ENCODE measurements at places on chromosomes 2 and 18. TPM values are rescaled to one million over a fixed set of nuclear protein-coding genes. Genes with fewer than 3 reads are reported as not detected.

The C2orf81 gene
- 1.6 TPM for total RNA-seq

The RAMP1 gene
- 13.1 TPM for total RNA-seq

- H3K4me3 ChIP-seq: peak overlapping the region; percentile 22
- H3K27ac ChIP-seq: peak overlapping the region; percentile 98
- no peaks in the 10 kb centered on the region for H3K27me3 ChIP-seq
- no peak for DNase-seq
- peaks cover 16% of the 10 kb centered on the region for H3K36me3 ChIP-seq
- H3K4me1 ChIP-seq: peaks cover 36% of the 10 kb centered on the region
Measured at GRCh38 chr2:70095720-70096670, 8.7 kb downstream of the PCBP1 start.

- no peaks in the 10 kb centered on the region for H3K36me3 ChIP-seq
- H3K27me3 ChIP-seq: peaks cover 46% of the 10 kb centered on the region
- H3K4me1 ChIP-seq: no peaks in the 10 kb centered on the region
- H3K27ac ChIP-seq: no peak overlapping the region
- H3K4me3 ChIP-seq: no peak overlapping the region
Measured at GRCh38 chr2:954687-955000, 4.0 kb downstream of the SNTG2 start.

GRCh38 chr18:62125702-62126101 is 61.2 kb downstream of the PIGN start:
- H3K27ac ChIP-seq: no peak overlapping the region
- H3K27me3 ChIP-seq: no peaks in the 10 kb centered on the region
- H3K36me3 ChIP-seq: peaks cover 2% of the 10 kb centered on the region
- H3K4me3 ChIP-seq: no peak overlapping the region
- no peak for DNase-seq
- H3K4me1 ChIP-seq: peaks cover 7% of the 10 kb centered on the region

DNA sequence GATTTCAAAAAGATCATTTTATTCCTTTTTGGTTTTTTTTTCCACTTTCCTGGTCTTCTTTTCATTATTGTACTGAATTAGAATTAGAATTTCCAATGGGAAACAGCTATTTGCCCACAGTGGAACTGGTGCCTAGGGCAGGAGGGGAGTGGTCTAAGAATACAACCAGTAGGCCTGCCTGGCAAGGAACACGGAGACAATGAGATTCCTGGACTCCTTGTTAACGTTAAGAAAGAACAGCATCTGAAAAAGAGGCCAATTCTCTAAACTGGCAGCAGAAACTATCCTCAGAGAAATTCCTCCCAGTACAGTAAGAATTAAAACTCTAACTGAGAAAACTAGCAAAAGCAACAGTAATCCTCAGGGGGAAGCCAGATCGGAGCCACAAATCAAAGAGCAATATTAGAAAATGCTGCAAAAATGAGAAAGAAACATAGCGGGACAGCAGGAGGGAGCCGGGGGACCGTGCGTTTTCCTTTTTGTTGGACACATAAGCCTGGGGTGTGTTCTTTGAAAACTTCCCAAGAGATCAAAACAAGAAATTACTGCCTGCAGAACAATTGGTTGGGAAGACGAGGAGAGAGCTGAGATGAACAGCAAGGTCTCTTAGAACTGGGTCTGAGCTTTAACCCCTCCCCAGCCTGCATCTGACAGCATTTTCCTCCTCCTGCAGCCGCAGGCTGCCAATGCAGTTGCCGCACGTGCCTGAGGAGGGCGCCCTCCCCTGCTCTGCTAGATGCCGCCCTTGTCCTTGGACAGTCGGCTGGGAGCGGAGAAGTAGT is 776.0 kb downstream of the TSN start:
- no peak for DNase-seq
- H3K36me3 ChIP-seq: no peaks in the 10 kb centered on the region
- H3K4me3 ChIP-seq: no peak overlapping the region
- no peak overlapping the region for H3K27ac ChIP-seq

DNA sequence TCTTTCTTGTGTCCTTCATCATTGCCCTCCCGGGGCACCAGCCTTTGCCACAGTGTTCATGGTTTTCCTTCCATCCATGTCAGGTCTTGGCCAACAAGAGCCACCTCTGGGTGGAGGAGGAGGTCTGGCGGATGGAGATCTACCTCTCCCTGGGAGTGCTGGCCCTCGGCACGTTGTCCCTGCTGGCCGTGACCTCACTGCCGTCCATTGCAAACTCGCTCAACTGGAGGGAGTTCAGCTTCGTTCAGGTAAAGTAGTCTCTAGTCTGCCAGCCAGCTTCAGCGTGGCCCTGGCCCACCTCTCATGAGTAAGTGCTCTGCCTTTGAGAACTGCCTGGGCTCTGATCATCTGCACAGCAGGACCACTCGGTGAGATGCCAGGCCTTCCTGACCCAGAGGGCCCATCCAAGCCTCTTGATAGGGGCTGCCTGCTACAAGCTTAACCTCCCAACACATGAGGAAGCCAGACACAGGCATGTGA is 31.0 kb downstream of the STEAP3 start:
- DNase-seq: no peak
- no peak overlapping the region for H3K27ac ChIP-seq
- peaks cover 2% of the 10 kb centered on the region for H3K4me1 ChIP-seq
- no peak overlapping the region for H3K4me3 ChIP-seq

DNA sequence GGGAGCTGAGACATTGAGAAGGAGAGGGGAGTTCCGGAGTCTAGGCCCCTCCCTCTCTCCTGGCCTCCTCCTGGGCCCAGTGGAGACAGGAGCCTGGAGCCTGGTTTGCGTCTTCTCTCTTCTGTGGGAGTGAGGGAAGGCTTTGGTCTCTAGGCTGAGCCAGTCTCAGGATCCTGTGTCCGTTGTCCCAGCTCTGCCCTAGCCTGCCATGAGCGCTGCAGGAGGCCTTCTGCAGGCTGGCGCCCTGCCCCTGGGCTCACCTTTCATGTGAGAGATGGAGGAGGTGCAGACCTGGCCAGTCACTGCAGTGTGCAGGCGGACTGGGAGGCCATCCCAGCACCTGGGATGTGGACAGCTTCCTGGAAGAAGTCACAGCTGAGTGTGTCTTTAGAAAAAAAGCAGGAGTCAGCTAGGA is 8.7 kb downstream of the IMPA2 start:
- H3K4me1 ChIP-seq: no peaks in the 10 kb centered on the region
- DNase-seq: no peak
- H3K27ac ChIP-seq: no peak overlapping the region
- no peaks in the 10 kb centered on the region for H3K27me3 ChIP-seq

DNA sequence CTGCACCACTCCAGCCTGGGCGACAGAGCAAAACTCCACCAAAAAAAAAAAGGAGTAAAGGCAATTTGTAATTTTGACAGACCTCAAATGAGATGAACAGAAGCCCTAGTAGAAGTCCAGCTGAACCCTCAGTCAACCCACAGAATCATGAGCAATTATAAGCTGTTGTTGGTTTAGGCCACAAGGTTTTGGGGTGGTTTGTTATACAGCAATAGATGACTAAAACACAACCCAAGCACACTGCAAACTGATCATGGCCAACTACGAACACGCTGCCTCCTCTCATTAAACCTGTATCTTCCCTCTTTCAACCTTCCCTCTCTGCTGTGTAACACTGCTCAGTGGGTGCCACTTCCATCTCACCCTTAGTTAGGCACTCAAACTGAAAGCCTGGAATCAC is 22.1 kb downstream of the AAK1 start:
- peak overlapping the region; percentile 58 for H3K27ac ChIP-seq
- H3K36me3 ChIP-seq: peaks cover 18% of the 10 kb centered on the region

DNA sequence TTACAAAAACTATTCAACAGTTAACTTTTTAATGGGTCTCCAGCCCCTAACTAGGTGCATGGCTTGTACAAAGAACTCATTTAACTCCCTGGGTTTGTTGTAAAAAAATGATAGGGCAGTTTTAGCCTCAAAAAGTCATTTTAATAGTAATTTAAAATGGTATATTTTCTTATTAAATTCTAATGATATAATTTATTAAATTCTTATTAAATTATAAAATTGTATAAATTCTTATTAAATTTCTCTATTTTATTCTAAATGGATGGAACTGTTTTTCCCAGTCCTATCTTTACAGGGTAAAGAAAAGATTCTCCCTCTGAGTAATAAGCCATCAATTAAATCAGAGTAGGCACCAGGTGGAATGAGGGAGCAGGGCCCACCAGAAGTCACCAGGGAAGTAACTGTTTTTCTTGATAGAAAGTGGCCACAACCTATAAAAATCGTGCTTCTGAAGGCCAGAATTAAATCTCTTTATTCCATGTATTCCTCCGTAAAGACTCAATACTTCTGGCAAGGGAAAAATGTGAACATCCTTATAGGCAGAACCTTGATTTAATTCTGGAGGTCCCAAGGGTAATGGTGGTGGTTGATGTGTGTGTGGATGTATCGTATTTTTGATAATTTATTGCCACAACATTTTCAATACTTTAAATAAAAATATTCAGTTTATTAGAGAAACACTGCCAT is 814 bp downstream of the FKBP7 start:
- H3K4me1 ChIP-seq: peaks cover 33% of the 10 kb centered on the region
- peaks cover 8% of the 10 kb centered on the region for H3K36me3 ChIP-seq
- no peaks in the 10 kb centered on the region for H3K27me3 ChIP-seq

DNA sequence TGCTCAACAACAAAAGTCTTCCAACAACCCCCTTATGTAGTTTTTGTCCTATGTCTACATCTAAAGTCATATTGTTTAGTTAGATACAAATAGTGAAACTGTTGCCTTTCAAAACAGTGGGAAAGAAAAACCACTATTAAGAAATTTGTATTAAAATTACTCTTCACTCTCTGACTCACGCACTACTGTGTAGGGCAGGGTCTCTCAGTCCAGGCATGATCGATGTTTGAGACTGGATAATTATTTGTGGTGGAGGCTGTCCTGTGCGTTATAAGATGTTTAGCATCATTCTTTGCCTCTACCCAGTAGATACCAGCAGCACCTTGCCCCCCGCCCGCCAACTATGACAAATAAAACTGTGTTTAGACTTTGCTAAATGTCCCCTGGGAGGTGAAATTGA is 369.4 kb upstream of the ZEB2 start:
- no peak overlapping the region for H3K4me3 ChIP-seq
- no peaks in the 10 kb centered on the region for H3K36me3 ChIP-seq
- no peak overlapping the region for H3K27ac ChIP-seq
- no peaks in the 10 kb centered on the region for H3K27me3 ChIP-seq
- DNase-seq: no peak

The CYBRD1 gene
- 5.7 TPM for total RNA-seq

GRCh38 chr2:46470114-46470628 is 9.2 kb upstream of the TMEM247 start:
- no peaks in the 10 kb centered on the region for H3K36me3 ChIP-seq
- H3K4me3 ChIP-seq: no peak overlapping the region
- no peak for DNase-seq
- no peak overlapping the region for H3K27ac ChIP-seq
- H3K27me3 ChIP-seq: peaks cover 25% of the 10 kb centered on the region
- H3K4me1 ChIP-seq: no peaks in the 10 kb centered on the region

The DSC1 gene
- total RNA-seq: not detected

DNA sequence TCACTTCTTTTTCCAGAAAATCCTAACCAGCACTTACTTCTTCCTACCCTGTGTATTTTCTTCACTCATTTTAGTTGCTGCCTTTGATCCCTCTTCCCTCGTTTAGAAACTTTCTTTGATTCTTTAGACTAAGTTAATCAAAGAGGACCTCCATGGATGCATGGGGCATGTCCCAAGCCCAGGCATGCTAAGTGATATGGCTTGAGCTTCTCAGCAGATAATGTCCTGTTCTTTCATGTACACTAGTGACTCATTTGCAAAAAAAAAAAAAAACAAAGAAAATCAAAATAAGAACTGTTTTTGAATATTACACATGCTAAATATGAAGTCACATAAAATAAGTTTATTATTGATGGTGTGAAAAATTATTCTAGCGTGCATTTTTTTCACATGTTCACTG is 800.9 kb downstream of the SATB2 start:
- H3K36me3 ChIP-seq: no peaks in the 10 kb centered on the region
- no peak for DNase-seq
- no peak overlapping the region for H3K4me3 ChIP-seq
- H3K27me3 ChIP-seq: no peaks in the 10 kb centered on the region
- no peak overlapping the region for H3K27ac ChIP-seq
